Left lobe of liver (tissue), 2 donors: ENCODE measurements at places on chromosomes 13 and 19. TPM values are rescaled to one million over a fixed set of nuclear protein-coding genes. Genes with fewer than 3 reads are reported as not detected.

GRCh38 chr13:44519642-44520041 is 56.5 kb downstream of the TSC22D1 start:
- no peak for DNase-seq

- DNase-seq: no peak
Observed at GRCh38 chr13:94115054-94115453, 364.4 kb downstream of the DCT start.

- no peak for DNase-seq
Observed at GRCh38 chr19:39200803-39201115, 3.3 kb downstream of the SYCN start.

- no peak for DNase-seq
Observed at GRCh38 chr13:33727297-33728083, 90.5 kb upstream of the RFC3 start.

DNA sequence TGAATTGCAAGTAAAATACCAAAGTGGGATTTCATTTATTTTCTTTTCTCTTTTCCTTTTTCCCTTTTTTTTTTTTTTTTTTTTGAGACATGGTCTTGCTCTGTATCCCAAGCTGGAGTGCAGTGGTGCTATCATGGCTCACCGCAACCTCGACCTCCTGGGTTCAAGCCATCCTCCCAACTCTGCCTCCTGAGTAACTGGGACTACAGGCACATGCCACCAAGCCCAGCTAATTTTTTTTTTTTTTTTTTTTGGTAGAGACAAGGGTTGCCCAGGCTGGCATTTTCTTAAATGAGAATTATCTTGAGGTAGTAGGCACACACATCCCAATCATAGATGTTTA is 68.5 kb upstream of the GPR183 start:
- no peak for DNase-seq

GRCh38 chr13:103188713-103189326 is 122.6 kb upstream of the SLC10A2 start:
- DNase-seq: no peak

DNA sequence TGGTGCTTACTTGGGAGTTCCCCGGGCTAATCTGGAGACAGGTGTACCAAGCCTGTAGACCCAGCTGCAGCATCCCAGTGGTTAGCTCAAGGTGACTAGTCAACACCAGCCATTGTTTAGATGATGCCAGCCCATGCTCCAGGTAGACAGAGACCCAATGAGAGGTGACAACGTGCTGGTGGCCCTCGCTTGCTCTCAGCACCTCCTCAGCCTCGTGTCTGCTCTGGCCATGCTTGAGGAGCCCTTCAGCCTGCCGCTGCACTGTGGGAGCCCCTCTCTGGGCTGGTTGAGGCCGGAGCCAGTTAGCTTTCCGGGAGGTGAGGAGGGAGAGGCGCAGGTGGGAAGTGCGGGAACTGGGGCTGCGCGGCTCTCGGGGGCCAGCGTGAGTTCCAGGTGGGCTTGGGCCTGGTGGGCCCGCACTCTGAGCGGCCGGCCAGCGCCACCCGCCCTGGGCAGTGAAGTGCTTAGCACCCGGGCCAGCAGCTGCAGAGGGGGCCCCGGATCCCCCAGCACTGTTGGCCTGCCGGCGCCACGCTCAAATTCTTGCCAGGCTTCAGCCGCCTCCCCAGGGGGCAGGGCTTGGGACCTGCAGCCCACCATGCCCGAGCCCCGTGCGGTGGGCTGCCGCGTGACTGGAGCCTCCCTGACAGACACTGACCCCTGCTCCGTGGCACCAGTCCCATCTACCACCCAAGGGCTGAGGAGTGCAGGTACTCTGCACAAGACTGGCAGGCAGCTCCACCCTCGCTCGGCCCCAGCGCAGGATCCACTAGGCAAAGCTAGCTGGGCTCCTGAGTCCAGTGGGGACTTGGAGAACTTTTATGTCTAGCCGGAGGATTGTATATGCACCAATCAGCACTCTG is 85.9 kb upstream of the VSTM2B start:
- no peak for DNase-seq

DNA sequence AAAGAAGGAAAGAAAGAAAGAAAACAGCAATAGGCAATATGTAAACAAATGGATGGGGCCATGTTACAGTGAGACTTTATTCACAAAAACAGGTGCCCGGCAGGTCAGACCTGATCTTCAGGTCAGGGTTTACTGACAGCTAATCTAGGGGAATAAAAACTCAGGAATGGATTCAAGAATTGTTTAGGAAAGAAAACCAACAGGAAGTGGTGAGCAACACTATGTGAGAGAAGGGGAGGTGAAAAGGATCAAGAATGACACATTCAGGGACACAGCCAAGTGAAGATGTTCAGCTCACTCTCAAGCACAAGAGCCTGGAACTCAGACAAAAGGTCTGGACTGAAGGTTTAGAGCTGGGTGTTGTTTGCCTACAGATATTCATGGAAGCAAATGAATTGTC is 244.5 kb downstream of the EFNB2 start:
- no peak for DNase-seq

DNA sequence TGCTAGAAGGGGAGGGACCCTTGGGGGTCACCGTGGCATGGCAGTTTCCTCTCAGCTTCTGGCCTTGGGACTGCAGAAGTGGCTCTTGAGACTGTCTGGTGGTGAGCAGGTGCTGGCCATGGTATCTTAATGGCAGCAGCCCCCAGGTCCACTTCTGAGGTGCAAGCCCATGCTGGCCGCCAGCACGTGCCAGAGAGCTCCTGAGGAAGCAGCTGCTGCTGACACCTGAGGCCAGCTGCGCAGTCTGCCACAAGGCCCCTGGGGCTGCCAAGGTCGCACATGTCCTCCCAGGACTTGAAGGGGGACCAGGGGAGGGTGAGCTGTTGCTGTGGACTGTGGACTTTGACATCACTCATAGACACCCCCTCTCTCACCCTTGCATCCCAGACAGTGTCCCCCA is 48.0 kb downstream of the NFIX start:
- no peak for DNase-seq

DNA sequence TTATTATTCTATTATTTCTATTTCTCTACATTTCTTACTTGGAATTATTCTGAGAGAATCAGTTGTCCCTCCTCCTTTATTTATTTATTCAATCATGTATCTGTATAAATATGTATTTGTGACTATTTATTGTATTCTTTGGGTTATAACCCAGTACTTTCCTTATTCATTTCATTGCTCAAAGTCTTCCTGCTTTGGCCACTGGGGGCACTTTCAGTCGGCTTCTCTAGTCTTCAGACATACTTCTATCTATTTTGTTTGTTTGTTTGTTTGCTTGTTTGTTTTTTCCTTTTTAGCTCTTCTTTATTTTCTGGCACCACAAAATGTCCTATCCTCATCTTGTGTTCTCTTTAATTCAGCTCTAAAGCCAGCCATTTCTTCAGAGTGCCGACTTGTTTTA is 260.4 kb downstream of the NALCN start:
- DNase-seq: no peak

GRCh38 chr19:6227156-6227935 is 52.4 kb downstream of the MLLT1 start:
- no peak for DNase-seq

GRCh38 chr19:33458171-33458633 is 63.4 kb downstream of the PEPD start:
- no peak for DNase-seq

Gene CCL25
- total RNA-seq: 0.30 TPM
